ENCODE measurements at places on chromosomes 12 and 14.

- DNase-seq: no peak
Measured at GRCh38 chr12:50232771-50233209, 50.5 kb downstream of the LIMA1 start.

DNA sequence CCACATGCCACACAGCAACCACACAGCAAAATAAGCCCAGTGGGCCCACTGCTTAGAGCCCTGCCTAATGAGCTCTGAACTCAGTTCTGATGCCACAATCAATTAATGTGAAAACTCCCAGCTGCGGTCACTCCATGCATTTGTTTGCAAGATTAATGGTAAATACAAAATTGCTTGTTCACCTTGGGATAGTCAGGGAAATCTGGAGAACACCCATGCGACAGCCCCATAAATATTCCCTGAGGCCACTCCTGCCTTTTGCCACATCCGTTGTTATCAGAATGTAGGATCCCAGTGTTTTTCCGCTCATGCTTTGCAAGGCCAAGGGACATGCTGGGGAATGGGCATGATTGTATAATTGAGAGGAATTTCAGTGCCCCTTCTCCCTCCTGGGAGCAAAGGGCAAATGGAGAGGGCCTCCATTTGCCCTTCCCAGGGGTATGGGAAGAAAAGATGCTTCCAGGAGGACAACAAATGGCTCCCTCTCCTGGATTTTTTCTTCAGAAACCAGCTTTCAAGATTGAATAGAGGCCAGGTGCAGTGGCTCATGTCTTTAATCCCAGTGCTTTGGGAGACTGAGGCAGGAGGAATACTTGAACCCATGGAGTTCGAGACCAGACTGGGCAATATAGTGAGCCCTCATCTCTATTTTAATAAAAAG lies 30.8 kb upstream of the CMKLR1 start:
- no peak for DNase-seq

DNA sequence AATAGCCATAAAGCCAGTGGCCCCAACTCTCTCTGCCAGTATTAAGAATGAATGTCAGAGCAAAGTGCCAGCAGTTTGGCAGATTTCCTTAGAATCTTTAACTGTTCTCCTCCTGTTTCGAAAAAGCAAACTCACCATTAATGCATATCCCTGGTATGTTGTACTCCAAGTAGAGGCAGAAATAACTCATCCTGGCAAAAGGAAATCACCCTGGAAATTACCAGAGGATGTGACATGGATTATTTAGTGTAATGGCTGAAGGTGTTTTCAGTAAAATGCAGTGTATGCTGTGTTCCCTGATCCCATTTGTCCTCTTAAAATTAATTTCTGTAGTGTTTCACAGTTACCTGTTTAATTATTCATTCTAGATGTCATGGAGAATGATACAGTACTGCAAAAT lies 105.3 kb downstream of the PDZRN4 start:
- no peak for DNase-seq

GRCh38 chr14:48473944-48474343 lies 798.5 kb upstream of the MDGA2 start:
- DNase-seq: no peak

- no peak for DNase-seq
Measured at GRCh38 chr14:23942587-23942986, 11.0 kb upstream of the DHRS4 start.

DNA sequence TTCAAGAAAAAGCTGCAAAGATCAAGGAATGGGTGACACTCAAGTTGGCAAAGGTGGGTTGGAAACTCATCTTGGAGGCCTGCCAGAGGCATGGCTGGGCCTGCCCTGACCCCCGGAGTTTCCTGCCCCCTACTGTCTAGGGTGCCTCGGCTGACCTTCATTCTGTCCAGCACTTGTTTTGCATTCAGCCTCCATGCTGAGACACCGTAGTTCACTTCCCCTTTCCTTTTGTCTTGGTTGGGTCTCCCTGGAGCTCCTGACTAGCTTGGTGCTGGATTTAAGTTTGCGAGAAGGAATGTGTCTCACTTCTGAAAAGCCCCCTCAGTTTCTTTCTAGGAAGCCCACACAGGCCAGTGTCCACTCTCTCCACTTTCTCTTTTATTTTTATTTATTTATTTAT lies 26.5 kb downstream of the PLEKHH1 start:
- DNase-seq: no peak
